ENCODE measurements at places on chromosomes 3 and 15.

DNA sequence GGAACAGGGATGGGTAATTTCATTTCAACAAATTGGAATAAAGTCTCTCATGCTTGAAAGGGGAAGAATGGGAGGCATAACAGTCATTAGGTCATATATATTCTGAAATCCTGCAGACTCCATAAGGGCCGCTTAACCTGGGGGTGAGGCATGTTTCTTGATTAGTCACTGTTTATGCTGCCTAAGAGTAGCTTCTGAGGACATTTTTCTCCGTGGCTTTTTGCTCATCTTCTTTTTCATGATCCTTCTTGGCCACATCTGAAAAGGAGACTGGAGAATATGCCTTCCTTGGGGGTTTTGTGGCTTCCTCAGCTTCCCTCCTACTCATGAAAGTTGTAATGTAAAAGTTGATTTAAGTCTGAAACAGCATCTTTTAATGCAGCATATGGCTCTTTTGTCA lies 20.0 kb upstream of the CFAP20DC start:
- DNase-seq = no peak

DNA sequence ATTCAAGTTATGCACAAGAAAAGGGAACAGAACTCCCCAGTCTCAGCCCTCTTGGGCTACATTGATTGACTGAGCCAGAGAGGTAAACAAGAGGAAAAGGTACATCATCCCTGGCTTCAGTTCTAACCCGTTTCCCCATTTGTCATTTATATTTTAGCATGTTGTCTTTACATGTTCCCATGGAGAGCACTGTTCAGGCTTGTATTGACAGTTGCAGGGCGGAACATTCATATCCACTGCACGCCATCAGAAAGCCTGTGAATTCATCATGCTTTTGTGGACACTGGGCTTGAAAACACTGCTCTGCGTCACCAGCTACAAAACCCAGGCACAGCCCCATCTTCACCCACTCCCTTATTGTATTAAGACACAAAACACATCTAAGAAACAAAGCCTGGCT lies 240.9 kb upstream of the EIF1B start:
- no peak for DNase-seq

GRCh38 chr15:20341901-20342600 lies 199.5 kb downstream of the GOLGA6L6 start:
- peak; percentile 78 for DNase-seq

GRCh38 chr3:85678713-85679112 lies 719.9 kb downstream of the CADM2 start:
- no peak for DNase-seq

DNA sequence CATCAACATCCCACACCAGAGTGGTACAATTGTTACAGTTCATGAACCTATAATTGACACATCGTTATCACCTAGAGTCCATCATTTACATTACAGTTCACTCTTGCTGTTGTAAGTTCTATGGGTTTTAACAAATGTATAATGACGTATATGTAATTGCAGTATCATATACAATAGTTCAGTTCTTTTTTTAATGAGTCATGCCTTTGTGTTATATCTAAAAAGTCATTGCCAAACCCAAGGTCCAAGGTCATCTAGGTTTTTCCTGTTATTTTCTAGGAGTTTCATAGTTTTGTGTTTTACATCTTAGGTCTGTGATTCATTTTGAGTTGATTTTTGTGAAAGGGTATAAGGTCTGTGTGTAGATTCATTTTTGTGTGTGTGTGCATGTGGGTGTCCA lies 160.9 kb upstream of the GALNT15 start:
- DNase-seq = no peak

- DNase-seq = no peak
Observed at GRCh38 chr3:14319654-14320182, 82.7 kb upstream of the SLC6A6 start.

DNA sequence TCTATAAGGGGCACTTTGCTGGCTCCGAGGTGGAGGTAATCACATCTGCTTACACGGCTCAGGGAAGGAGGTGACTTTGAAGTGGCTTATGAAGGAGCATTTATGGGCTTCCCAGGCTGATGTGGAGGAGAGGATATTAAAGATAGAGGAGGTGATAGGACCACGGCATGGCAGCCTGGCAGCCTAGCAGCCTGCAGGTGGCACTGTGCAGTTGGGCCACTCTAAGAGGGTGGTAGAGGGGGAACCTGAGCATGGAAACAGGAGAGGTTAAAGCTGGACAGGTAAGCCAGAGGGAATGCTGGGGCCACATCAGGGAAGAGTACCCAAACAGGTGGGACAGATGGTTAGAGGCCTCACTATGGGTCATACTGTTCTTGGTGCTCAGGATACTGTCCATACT lies 375.0 kb downstream of the WDR72 start:
- no peak for DNase-seq
